ENCODE measurements at places on chromosomes 5 and 9.
A peak's percentile ranks its signal among the peaks of the same experiment; 100 is the strongest.

GRCh38 chr9:69086769-69087168 lies 51.2 kb downstream of the FXN start:
- H3K4me1 ChIP-seq, result no peaks in the 10 kb centered on the region
- H3K4me3 ChIP-seq, result no peak overlapping the region
- no peak overlapping the region for H3K27ac ChIP-seq

DNA sequence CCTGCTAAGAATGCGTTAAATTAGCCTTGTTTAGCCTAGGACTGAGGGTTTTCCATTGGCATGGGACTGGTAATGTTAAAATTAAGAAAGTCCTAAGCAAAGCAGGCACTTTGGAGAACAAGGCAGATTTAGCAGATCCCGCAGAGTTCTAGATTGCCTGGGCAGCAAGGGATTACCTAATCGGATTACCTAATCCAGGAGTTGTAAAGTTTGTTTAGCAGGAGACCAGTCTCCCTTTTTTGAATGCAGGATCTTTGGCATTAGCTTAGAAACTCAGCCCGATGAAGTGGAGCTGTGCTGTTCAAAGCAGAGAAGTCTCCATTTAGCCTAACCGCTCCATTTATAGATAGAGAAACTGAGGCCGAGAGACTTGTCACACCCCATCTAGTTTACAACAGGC lies 206.0 kb downstream of the DMRT2 start:
- H3K27ac ChIP-seq, result no peak overlapping the region
- H3K36me3 ChIP-seq, result no peaks in the 10 kb centered on the region
- no peaks in the 10 kb centered on the region for H3K27me3 ChIP-seq
- DNase-seq, result no peak
- no peak overlapping the region for H3K4me3 ChIP-seq
- no peaks in the 10 kb centered on the region for H3K4me1 ChIP-seq

DNA sequence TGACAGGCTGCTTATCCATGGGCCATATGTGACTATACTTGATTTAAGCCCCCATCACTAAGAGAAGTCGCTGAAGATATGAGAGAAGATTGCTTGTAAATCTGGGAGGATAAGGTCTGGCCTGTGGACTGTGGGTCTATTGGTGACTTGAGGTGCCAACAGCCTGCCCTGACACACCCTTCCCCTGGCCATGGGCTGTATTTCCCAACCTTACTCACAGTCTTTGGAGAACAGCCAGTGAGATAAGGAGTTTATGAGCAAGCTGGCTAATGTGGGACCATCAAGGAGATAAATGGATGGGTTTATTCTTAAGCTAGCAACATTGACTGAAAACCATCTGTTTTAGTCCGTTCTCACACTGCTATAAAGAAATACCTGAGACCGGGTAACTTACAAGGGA lies 231.3 kb downstream of the ZSWIM6 start:
- no peaks in the 10 kb centered on the region for H3K36me3 ChIP-seq
- H3K4me3 ChIP-seq, result no peak overlapping the region
- H3K27ac ChIP-seq, result no peak overlapping the region
- no peaks in the 10 kb centered on the region for H3K4me1 ChIP-seq

GRCh38 chr9:110047955-110048402 lies 160.0 kb downstream of the C9orf152 start:
- H3K4me1 ChIP-seq, result peaks cover 50% of the 10 kb centered on the region
- peaks cover 40% of the 10 kb centered on the region for H3K36me3 ChIP-seq
- H3K4me3 ChIP-seq, result peak overlapping the region; percentile 99
- peak; percentile 53 for DNase-seq

- H3K4me3 ChIP-seq, result peak within 1 kb of the TSS; percentile 16
- H3K4me1 ChIP-seq, result peaks cover 28% of the 10 kb centered on the region
- no peaks in the 10 kb centered on the region for H3K36me3 ChIP-seq
- peaks cover 17% of the 10 kb centered on the region for H3K27me3 ChIP-seq
These were observed at the start of gene ALDH1A1 for GRCh38 chr9:72952914-72953313. Gene ALDH1A1, minus strand, starts transcription at chr9:72953053. Its CDS starts 53 bp downstream, at chr9:72953000.

DNA sequence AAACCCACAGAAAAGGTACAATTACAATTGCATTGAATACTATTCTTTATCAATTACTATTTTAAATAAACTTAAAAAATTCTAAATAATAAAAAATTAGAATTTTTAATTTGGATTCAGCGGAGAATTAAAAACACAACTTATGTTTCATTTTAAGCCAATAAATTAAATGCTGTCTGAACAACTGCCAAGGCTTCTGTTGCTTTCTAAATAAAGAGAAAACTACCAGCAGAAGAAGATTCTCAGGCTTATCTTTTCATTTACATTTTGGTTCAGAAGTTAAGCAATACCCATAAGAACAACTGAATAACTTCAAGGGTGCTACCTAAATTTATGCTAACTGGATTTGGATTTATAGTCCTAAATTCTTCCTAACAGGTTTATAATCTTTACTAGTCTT lies 150.0 kb upstream of the FTMT start:
- no peaks in the 10 kb centered on the region for H3K4me1 ChIP-seq
- no peak overlapping the region for H3K4me3 ChIP-seq
- H3K36me3 ChIP-seq, result no peaks in the 10 kb centered on the region
- H3K27ac ChIP-seq, result no peak overlapping the region

- H3K4me3 ChIP-seq, result no peak overlapping the region
- DNase-seq, result no peak
- H3K27ac ChIP-seq, result no peak overlapping the region
- H3K4me1 ChIP-seq, result no peaks in the 10 kb centered on the region
These were observed 31.4 kb downstream of the AHRR start for GRCh38 chr5:352639-353611.

DNA sequence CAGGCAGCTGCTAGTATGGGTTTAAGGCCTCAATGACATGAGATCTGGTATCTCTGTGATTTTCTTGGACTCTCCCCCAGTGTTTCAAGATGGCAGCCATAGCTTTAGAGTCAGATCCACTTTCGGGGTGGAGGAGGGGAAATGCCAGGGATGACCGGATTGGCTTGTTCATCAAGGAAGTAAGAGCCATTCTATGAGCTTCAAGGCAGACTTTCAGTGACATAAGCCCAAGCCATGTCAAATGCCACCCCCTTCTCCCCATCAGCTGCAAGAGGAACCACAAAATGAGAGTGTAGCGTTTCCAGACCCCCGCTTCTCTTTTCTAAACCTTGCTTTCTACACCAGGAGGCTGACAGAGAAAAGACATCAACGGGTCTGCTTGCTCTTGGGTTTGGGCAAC lies 271.8 kb downstream of the PSAT1 start:
- H3K27me3 ChIP-seq, result no peaks in the 10 kb centered on the region
- no peak overlapping the region for H3K27ac ChIP-seq
- H3K4me1 ChIP-seq, result no peaks in the 10 kb centered on the region
- H3K36me3 ChIP-seq, result no peaks in the 10 kb centered on the region
- no peak overlapping the region for H3K4me3 ChIP-seq
- no peak for DNase-seq

- peaks cover 81% of the 10 kb centered on the region for H3K36me3 ChIP-seq
- peak overlapping the region; percentile 66 for H3K27ac ChIP-seq
- H3K27me3 ChIP-seq, result no peaks in the 10 kb centered on the region
- DNase-seq, result no peak
- peaks cover 16% of the 10 kb centered on the region for H3K4me1 ChIP-seq
These were observed 29.6 kb downstream of the RC3H2 start for GRCh38 chr9:122875523-122875922.

DNA sequence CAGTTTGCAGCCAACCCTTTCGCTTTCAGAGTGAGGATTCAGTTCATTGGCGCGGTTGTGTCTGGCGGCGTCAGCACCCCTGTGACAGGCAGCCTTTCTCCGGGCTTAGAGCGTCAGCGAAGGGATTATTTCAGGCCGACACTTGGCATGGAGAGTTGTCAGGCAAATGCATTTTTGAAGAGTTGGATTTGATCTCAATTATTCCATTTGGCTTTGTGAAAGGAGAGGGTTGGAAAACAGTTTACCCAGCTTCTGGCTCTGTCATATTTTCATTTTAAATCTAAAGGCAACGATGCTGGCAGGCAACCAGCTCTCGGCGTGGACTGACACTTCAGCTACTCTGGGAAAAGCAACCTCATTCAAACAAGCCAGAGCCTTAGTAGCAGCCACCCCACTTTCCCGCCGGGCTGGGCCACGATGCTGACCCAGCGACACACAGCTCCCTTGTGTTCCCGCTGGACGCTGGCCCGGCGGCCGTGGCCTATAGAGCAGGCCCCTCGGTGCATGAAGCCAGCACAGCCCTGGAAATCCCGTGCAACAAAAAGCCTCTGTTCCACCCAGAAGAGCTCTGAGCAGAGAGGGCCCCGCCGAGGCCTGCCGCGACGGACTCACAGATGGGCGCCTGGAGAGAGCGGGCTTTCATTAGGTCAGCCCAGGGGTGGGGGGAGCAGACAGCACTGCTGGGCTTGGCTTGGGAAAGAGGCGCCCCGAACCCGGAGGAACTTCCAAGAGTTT lies 28.9 kb upstream of the LPCAT1 start:
- DNase-seq, result no peak
- no peak overlapping the region for H3K27ac ChIP-seq
- no peak overlapping the region for H3K4me3 ChIP-seq

- peak overlapping the region; percentile 21 for H3K4me3 ChIP-seq
- peaks cover 87% of the 10 kb centered on the region for H3K4me1 ChIP-seq
- peaks cover 5% of the 10 kb centered on the region for H3K36me3 ChIP-seq
- H3K27me3 ChIP-seq, result no peaks in the 10 kb centered on the region
These were observed 34.2 kb upstream of the HSD17B4 start for GRCh38 chr5:119417891-119418605.

DNA sequence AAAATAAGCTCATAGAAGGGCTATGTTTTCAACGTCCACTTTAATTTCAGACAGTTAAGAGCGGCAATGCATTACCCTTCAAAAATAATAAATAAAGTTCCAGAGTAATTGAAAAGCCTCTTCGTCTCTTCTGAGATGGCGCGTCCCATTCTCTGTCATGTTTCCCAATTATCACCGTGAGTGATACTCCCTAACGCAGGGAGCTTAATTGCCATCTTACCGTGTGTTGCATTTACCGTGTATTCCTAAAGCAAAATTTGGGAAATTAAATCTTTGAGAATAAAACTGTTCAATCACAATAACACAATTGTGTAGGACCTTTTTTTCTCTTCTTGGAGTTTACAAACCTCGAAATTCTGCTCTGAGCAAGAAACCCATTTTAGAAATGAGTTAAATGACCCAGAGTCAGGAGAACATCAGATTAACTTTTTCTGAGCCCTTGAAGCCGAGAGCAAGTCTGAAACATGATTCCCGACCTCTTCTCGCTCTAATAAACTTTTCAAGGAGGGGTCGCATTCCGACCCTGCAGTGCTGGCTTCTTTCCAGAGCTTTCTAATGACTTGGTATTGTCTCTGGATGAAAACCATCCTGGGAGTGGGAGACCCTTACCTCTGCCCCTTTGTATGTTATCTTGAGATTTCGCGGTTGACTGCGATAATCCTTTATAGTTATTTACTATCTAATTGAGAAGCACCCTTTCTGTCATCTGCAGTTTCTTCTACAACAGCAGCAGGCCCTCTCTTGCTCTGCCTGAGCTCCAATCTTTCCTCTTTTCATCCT lies 251.5 kb downstream of the FSTL4 start:
- DNase-seq, result no peak
- H3K4me3 ChIP-seq, result no peak overlapping the region
- peaks cover 5% of the 10 kb centered on the region for H3K27me3 ChIP-seq
- H3K4me1 ChIP-seq, result no peaks in the 10 kb centered on the region
- no peak overlapping the region for H3K27ac ChIP-seq
- no peaks in the 10 kb centered on the region for H3K36me3 ChIP-seq

DNA sequence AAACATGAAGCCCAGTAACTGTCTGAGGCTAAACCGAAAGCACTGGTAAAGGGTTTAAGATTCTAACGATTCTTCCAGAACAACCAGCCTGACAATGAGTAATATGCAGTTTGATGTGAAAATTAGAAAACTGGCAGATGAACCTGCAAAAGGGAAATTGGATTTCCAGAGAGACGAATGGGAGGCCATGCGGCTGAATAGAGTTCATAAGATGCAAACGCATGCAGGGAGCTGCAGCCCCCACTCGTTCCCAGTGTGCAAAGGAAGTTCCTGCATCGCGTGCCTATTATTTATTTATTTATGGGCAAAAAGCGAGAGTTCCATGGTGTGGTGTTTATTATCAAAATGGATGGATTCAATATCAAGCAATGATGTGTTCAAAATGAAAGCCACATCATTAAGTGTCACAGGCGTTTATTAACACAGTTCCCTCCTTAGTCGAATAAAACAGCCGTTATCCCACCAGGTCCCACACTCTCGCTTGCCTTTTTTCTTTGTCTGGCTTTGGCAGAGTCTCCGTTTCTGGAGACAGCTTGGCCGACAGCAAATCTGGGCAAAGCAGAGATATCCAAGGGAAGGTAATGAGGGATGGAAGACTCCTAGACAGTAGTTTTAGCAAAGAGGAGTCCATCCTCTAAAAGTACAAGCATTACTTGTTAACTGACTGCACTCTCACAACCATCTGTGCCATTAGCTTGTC lies 451.4 kb downstream of the KDM4C start:
- no peak overlapping the region for H3K4me3 ChIP-seq
- no peak overlapping the region for H3K27ac ChIP-seq

DNA sequence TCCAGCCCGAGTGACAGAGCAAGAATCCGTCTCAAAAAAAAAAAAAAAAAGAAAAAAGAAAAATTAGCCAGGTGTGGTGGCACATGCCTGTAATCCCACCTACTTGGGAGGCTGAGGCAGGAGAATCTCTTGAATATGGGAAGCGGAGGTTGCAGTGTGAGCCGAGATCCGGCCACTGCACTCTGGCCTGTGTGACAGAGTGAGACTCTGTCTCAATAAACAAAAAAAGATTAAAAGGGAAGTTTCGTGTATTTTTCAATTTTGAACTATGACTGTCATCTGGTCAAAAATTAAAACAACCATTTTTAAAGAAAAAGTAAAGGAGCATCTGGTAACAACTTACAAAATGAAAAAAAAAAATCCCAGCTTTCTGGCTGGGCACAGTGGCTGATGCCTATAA lies 36.3 kb upstream of the PLIN2 start:
- H3K4me1 ChIP-seq, result peaks cover 3% of the 10 kb centered on the region
- H3K27ac ChIP-seq, result no peak overlapping the region
- no peak overlapping the region for H3K4me3 ChIP-seq

DNA sequence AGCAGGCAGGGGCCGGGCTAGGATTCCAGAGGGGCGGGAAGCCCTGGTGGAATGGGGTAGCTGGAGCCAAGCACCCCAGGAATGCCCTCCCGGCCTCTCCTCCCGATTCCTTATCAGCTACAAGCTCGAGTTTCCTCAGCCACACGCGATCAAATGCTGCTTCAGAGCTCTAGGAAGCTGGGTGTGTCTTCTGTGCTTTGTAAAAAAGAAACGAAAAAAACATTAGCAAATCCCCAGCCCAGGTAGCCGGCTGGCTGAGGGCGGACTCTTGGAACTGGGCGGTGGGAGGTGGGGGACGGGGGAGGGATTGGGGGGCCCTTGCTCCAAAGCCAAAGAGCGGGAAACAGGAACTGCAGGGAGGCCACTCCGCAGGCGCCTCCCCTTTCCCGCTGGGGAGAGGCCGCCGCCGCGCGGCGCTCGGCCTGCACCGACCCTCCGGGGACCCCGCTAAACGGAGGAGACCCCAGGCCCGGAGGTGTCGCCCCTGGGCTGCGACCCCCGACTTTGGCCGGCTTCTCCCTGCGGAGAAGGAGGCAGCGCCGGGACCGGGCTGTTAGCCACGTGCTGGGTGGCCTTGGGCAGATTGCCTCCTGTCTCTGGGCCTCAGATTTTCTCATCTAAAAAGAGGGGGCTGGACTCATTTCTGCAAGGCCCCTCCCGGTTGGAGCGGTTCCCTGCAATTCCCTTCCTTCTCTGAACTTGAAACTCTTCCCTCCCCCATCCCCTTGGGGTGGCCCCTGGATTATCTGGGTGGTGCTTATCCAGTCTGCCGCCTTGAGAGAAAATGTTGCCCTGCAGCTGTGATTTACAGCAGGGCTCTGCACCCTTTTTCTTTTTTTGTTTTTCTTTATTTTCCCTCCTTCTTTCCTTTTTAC lies 40.9 kb upstream of the FABP6 start:
- H3K27me3 ChIP-seq, result peaks cover 13% of the 10 kb centered on the region
- no peak for DNase-seq
- H3K27ac ChIP-seq, result no peak overlapping the region
- peak overlapping the region; percentile 32 for H3K4me3 ChIP-seq
- no peaks in the 10 kb centered on the region for H3K36me3 ChIP-seq

Data from activated B cell treated with CpG ODN at 0.5 μM for 24 hours (primary cell).